Pulmonary artery endothelial cell (primary cell): ENCODE measurements at places on chromosomes 7 and 10. TPM values are rescaled to one million over a fixed set of nuclear protein-coding genes. Genes with fewer than 3 reads are reported as not detected.

The GALNT17 gene
- total RNA-seq = not detected in 2 replicates

The FOXI2 gene
- not detected in 2 replicates for total RNA-seq

The ZNF853 gene
- 0.39 and 0.79 TPM in 2 replicates for total RNA-seq

The MTPN gene
- 153 and 159 TPM in 2 replicates for total RNA-seq

The TMEM26 gene
- total RNA-seq = 0.14 and 0.26 TPM in 2 replicates

The FAM24B gene
- 7.1 and 7.9 TPM in 2 replicates for total RNA-seq

The HHEX gene
- 46.5 and 50.5 TPM in 2 replicates for total RNA-seq
